RKO (cell line): ENCODE measurements at places on chromosomes 16 and 17.

- DNase-seq = no peak
Observed at GRCh38 chr16:75064403-75065148, 52.0 kb downstream of the LDHD start.

DNA sequence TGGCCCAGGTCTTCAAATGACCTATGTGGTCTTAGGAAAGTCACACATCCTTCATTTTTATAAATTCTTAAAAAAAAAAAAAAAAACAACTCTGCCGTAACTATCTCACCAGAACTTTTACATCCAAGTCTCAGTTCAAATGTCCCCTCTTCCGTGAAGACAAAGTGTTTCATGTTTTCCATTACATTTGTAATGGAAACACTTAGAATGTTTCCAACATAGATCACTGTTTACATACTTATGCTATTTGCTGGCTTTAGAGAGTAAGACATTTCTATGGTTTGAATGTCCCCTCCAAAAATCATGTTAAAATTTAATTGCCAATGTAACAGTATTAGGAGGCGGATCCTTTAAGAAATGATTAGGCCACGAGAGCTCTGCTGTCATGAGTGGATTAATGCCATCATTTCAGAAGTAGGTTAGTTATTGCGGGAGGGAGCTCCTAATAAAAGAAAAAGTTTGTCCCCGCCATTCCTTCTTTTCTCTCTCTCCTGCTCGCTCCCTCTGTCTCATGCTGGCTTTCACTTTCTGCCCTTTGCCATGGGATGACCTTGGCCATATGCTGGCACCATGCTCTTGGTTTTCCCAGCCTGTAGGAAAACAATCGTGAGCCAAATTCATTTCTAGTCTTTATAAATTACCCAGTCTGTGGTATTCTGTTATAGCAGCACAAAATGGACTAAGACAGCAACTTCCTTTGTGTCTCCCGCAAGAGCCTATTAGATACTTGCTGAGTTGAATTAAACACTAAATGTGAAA is 887.8 kb upstream of the SOX9 start:
- DNase-seq = no peak

GRCh38 chr17:59311051-59311468 is 20.4 kb upstream of the YPEL2 start:
- DNase-seq = peak; percentile 75

GRCh38 chr16:10965440-10966061 is 21.2 kb downstream of the CLEC16A start:
- DNase-seq = no peak

GRCh38 chr16:12086822-12087221 is 110.3 kb downstream of the SNX29 start:
- DNase-seq = no peak

GRCh38 chr17:44198721-44199552 is 747 bp downstream of the ATXN7L3 start:
- peak; percentile 50 for DNase-seq

GRCh38 chr17:40177275-40177874 is at the start of gene RAPGEFL1:
RAPGEFL1 (plus strand) TSS chr17:40177470; CDS start chr17:40177862, 392 bp downstream.
- peak; percentile 83 for DNase-seq

DNA sequence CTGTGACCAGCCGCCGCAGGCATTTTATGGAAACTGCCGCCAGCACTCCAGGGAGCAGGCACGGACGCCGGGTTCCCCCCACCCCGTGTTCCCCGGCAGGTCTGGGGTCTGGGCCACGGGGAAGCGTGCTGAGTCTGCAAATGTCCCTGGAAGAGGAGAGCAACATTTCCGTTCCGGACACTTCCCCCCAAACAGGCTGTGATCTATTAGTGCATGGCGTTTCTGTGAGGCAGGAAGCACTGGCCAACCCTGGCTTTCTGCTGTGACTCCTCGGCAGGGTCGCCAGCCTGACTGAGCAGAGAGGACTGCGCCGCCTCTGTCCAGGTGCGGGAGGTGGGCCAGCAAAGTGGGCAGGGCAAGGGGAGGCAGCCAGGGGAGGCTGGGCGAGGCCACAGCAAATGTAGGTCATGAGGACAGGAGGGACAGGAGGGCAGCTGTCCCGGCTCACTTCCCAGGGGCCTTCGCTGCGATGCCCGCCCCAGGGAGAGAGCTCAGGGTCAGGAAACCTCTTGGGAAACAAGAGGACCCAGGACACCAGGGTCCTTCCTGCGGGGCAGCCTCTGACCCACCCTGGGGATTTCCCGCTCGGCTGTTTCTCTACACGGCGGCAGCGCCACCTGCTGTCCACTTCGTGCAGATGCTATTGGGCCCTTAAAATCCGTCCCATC is 9.5 kb downstream of the FOXF1 start:
- peak; percentile 55 for DNase-seq

DNA sequence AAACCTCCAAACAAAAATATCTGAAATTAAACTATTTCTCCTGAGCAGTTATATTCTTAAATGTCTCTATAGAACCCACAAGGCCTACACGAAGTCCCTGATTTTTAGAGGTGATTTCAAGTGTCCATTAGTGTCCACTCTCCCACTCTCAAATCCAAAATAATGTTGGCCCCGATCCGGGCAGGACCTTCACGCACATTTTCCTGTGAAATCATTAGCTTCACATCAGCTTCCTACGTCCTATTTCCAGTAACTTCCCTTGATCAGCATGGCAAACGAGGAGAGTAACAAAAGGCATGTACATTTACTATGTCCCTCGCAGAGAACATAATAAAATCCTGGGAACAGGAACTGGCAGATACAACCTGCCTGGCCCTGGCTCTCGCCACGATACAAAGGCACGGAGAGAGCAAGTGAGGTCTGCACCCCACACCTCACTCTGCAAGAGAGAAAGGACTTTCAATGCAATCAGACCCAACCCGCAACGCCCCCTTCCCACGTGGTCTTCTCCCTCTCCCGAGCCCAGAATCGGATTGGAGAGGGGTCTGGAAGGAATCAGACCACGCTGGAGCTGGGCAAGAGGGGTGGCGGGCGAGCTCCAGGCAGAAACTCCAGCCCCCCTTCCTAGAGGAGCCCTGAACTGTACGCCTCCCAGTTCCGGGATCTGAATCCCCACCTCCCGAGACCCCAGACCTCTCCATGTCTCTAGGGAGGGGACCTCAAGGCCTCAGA is 17.5 kb upstream of the C17orf78 start:
- DNase-seq = peak; percentile 79

GRCh38 chr16:1119766-1120576 is 23.9 kb upstream of the C1QTNF8 start:
- no peak for DNase-seq

DNA sequence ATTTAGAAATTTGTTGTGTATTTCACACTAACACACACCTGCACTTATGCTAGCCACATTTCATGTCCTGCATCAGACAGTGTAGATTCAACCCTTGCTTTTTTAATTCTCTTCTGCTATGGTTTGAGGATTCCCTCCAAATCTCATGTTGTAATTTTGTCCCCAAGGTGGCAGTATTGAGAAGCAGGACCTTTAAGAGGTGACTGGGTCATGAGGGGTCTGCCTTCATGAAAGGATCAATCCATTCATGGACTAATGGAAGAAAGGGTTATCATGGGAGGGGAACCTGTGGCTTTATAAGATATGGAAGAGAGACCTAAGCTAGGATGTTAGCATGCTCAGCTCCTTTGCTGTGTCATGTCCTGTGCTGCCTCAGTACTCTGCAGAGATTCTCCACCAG is 1032.2 kb downstream of the CDH11 start:
- DNase-seq = peak; percentile 24

GRCh38 chr17:68640242-68640989 is 39.2 kb upstream of the FAM20A start:
- DNase-seq = no peak

DNA sequence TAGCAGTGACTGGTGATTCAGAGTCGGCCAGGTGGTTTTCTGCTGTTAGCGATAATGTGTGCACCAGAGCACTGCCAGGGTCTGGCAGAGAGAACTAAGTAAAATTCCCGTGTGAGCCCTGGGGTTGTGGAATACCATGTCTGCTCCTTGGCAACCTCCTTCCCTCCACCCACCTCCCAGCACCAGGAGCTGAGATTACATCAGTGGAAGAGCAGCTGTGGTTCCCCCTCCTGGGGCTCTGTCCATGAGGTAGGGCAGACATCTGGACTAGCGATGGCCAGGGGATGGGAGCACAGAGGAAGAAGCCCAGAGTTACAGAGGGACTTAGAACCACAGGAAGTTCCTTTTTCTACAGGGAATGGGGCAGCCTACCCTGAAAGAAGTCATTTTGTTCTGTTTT is 15.8 kb downstream of the CLEC10A start:
- DNase-seq = no peak

DNA sequence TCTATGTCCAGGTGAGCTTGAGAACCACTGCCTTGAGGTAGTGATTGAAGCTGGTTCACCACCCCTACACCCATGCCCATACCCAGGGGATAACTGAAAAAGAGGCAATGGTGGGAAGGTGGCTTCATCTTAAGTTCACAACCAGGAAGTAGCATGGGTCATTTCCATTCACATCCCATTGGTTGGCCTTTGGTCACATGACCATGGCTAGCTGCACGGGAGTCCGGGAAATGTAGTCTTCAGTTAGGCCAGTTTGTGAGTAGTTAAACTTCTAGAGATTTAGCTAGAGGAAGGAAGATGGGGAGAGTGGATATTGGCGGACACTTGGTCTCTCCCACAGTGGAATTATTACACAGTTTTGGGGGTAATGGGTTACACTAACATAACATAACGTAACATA is 92.9 kb downstream of the RGS9 start:
- DNase-seq = no peak

DNA sequence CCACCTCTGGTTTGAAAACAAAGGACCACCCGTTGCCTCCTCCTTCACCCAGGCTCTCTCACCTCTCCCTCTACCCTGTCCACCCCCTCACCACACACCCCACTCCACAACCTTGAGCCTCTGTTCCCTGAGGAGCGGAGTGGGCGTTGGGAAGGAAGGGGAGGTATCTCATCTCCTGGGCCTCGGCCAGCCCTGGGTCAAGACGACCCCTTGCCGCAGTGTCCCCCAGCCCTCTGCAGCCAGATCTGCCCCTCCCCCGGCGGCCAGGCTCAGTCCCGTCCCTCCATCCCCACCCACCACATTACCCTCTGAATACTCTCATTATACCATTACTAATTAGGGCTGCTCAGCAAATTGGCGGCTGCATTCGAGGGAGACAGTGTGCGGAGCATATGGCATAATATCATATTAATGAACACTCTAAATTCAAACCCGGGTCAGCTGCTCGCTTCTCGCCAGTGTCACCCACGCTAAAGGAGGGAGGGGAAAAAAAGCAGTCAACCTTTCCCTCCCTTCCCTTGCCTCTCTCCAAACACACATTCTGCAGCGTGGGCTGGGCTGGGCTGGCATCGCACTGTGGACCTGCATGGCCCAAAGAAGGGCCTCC is 123.2 kb upstream of the LHX1 start:
- DNase-seq = no peak

DNA sequence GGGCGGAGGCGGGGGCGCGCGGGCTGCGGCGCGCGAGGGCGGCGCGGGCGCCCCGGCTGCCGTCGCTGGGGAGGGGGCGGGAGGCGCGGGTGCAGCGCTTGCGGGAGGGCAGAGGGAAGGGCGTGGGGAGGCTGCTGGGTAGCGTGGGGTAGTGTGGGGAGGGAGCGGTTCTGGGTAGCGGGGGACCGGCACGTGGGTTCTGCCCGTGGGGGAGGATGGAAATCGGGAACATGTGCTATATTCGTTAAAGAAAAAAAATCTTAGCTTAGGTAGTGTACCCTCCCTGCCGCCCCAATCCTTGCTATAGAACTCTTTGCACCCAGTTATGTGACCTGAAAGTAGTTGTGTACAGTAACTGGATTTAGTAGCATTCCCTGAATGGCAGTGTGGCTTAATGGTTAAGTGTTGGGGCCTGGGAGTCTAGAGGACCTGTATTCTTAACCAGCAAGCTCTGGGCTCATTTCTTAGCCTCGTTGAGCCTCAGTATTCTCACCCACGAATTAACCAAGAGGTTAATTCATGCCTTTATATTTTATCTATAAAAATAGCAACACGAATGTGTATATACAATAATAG is 646 bp downstream of the RABEP1 start:
- peak; percentile 59 for DNase-seq

DNA sequence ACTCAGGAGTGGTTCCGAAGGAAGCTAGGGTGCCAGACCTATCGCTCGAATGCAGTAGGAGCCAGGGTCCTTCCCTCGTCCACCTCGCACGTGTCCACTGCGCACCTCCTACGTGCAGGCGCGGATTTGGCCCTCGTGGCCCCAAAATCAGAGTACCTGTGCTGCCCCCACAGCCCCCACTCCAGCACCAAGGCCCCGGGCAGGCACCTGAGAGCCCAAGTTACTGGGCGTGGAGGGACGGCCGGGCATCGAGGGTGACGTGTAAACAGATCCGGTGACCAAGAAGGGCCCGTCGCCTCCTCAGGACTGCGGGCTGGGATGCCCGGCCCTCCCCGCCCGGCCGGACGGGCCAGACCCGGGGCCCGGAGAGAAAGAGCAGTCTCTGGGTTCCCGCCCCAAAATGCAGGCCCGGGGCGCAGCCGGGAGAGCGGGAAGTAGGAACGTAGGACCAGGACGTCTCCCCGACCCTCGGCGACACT is 492 bp downstream of the SLC25A39 start:
- no peak for DNase-seq

GRCh38 chr16:4806280-4806679 is 3.8 kb upstream of the ROGDI start:
- no peak for DNase-seq

DNA sequence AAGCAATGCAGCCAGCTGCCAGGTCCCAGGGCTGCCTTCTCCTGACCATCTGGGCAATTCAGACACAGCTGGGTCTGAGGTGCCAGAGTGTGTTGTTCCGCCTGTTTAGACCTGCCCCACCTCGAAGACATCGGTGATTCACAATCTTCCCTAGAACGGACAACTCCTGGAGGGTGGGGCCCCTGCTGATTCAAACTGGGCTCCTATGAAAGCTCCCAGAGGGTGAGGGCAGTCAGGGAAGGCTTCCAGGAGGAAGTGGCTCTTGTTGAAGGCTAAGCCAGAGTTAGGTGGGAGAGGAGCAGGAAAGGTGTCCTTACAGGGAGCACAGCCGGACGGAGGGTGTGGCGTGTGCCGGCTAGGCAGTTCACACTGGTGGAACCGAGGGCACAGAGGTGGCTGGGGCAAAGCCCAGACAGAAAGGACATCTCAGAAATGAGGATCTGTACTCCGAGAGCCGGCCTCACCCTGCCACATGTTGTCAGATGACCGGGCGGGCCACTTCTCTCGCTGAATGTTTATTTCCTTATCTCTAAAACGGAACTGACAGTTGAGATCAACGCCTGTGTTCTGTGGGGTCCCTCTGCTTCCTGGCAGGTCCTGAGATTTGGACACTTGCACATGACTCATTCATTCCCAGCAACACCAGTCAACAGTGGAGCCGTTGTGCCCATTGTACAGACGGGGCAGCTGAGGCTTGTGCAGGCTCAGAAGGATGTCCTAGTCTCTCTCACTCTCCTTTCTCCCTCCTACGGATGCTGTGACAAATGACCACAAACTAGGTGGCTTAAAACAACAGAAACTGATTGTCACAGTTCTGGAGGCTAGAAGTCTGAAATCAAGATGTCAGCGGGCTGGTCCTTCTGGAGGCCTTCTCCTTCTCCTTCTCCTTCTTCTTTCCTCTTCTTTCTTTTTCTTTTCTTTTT is 26.9 kb upstream of the LITAF start:
- no peak for DNase-seq
